ENCODE measurements at places on chromosomes 11 and 22.

GRCh38 chr11:132347156-132348090 is 977.0 kb downstream of the NTM start:
- no peak for DNase-seq

- no peak for DNase-seq
Measured at GRCh38 chr22:43266076-43266475, 77.1 kb downstream of the SCUBE1 start.

GRCh38 chr22:36522662-36523061 is 6.3 kb downstream of the EIF3D start:
- DNase-seq, result no peak

- no peak for DNase-seq
Measured at GRCh38 chr11:112548641-112549040, 288.0 kb upstream of the PLET1 start.

DNA sequence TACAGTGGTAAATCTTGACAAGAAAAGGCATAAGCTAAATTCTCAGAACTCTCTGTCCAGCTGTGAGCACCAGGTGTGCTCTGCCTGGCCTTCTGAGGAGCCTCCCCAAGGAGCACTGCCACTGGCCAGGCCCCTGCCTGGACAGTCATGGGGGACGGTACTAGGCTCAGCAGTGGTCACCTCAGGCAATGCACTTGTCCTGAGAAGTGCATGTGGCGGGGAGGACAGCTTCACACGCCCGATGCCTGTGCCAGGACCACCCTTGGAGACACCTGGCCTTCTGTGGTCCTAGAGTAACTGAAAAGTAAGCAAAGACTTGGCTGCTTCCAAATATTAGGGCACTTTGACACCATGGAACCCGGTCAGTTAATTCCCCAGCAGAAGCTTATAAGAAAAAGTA is 28.6 kb upstream of the SCGB1A1 start:
- DNase-seq, result no peak

GRCh38 chr11:64742087-64742888 is 1.7 kb downstream of the RASGRP2 start:
- peak; percentile 70 for DNase-seq

- DNase-seq, result peak; percentile 59
Measured at GRCh38 chr11:75810637-75811390, 4.2 kb upstream of the UVRAG start.

GRCh38 chr11:1824221-1825038 is 10.4 kb upstream of the SYT8 start:
- DNase-seq, result no peak

DNA sequence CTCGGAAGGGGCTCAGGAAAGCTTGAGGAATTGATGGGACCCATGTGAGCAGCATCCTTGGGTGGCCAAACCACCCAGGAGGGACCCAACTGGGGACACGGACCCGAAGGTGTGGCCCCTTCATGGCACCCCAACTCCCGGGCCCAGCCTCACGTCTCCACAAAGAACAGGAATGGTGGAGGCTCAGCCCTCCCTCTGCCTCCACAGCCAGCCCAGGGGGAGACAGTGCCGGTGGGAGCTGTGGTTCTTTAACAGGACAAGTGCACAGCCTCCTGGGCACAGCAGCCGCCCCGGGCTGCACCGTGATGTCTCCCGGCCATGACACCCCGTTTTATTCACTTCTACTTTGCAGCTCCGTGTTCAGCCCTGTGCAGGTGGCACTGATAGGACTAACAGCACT is 587.2 kb downstream of the BRD1 start:
- no peak for DNase-seq

GRCh38 chr22:36398601-36399471 is 11.1 kb upstream of the MYH9 start:
- no peak for DNase-seq

GRCh38 chr11:86196913-86197312 is 47.6 kb upstream of the EED start:
- DNase-seq, result no peak

DNA sequence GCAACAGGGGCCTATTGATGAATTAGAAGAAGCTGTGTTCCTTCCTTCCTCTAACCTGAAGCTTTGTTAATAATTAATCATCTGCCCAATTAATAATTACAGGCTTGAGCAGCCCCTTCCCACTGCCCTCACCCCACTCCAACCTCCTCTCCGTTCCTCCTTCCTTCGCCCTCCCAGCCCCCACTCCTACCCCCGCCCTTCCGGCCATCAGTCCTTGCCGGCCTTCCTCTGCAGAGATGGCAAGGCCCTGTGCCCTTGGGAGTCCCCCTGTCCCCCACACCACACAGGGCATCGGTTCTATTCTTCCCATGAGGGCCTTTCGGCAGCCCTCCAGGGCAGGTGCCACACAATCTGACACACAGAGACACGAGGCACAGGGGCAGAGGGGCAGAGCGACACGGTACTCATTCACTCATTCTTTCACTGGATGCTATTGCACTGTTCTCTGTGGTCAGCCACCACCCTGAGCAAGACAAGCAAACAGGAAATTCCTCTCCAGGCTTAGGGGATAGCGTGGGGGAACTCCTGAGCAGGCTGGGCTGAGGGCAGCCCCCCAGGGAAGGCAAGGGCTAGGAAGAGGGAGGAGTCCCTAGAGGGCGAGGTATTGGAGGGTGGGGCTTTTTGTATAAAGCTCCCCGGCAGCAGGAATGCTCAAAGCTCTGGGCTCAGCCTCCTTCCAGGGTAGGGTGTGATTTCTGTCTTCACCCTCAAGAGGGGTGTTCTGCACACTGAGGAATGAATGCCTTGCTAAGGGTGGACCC is 14.7 kb downstream of the MGAT3 start:
- peak; percentile 61 for DNase-seq

- DNase-seq, result no peak
Measured at GRCh38 chr22:50238755-50239154, 6.1 kb downstream of the TUBGCP6 start.

- DNase-seq, result no peak
Measured at GRCh38 chr11:3984896-3985295, 109.7 kb upstream of the RRM1 start.

GRCh38 chr11:21411104-21411503 is 741.7 kb downstream of the NELL1 start:
- no peak for DNase-seq

DNA sequence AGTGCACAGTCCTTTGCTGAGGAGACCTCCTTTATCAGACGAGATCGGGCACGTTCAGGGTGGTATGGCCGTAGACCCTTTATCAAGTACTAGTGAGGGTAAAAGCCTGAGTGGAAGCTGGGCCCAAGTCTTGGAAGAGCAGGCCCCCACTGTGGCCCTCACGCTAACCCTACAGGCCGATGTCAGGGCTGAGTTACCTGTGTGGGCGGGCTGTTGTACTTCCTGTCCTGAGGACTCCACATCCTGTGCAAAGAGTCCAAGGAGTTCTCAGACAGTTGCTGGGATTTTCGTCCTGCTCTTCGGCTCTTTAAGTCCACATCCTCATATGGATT is 34.9 kb downstream of the RPL27A start:
- peak; percentile 43 for DNase-seq

GRCh38 chr11:82901922-82902485 is 468 bp downstream of the DDIAS start:
- DNase-seq, result no peak

- DNase-seq, result peak; percentile 54
Measured at GRCh38 chr11:18243783-18244362, 4.6 kb downstream of the SAA2 start.

GRCh38 chr11:61873588-61874376 is 17.6 kb downstream of the FADS3 start:
- DNase-seq, result no peak

DNA sequence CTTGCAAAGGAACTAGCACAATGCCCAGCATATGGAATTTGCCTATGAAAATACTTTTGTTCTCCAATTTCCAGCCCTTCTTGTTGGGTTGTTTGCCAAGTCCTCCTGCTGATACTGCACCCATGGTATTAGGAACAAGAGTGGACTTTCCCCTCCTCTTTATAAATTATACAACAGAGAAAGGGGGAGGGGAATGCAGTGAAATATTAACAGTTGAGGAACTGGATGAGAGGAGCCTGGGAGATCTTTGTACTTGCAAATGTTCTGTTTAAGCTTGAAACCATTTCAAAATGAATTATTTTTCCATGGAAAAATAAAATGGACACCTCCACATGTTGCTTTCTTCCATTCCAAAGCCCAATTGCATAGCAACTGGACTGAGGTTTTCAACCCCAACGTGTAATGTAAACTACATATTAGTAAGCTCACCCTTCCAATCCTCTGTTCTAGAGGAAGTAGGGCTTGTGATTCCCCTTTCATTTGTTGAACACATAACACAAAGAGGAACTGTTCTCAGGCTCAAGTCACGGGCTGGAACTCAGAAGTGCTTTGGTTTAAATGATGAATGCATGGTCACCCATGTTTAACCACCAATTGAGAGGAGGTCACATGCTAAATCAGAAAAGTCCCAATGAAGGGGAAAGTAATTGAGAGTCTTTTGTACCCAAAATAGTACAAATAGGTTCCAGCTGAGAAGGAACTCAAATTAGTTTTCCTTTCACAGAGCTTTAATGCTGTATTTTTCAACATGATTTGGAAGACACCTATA is 66.2 kb upstream of the ZC3H12C start:
- peak; percentile 75 for DNase-seq

GRCh38 chr11:79062814-79063762 is 377.7 kb downstream of the TENM4 start:
- no peak for DNase-seq

- no peak for DNase-seq
Measured at GRCh38 chr11:3962406-3962840, 107.0 kb downstream of the STIM1 start.

DNA sequence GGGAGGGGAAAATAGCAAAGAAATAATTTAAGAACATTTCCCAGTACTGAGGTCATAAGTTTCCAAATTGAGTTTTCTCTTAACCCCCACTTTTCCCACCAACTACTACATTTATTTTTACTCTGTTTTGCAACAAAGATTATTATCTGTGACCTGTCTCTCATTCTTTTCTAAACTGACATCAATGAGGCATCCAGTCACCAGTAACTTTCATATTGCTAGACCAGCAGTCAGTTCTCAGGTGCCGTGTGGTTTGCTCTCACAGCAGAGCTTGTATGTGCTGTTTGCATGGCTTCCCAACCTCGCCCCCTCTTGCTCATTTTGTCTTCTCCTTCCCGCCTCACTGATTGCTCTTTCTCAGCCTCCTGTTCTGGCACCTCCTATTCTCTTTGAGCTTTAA is 1091.3 kb downstream of the TBC1D22A start:
- DNase-seq, result no peak

- DNase-seq, result no peak
Measured at GRCh38 chr22:29596408-29596807, 7.0 kb upstream of the NF2 start.

GRCh38 chr11:67026941-67027340 is 4.0 kb downstream of the SYT12 start:
- no peak for DNase-seq

DNA sequence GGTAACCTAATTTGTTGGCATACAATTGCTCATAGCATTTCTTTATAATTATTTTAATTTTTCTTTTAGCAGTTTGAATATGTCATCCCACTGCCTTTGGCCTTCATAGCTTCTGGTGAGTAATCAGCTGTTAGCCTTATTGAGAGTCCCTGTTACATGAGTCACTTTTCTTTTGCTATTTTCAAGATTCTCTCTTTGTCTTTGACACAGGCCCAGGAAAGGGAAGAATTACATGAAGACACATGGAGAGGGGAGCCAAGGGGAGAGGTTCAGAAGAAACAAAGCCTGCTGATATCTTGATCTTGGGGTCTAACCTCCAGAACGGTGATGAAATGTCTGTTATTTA is 418.2 kb downstream of the METTL15 start:
- no peak for DNase-seq

- no peak for DNase-seq
Measured at GRCh38 chr11:2664376-2664775, 35.4 kb downstream of the KCNQ1OT1 start.

GRCh38 chr11:29627541-29627940 is 389.3 kb downstream of the KCNA4 start:
- no peak for DNase-seq

DNA sequence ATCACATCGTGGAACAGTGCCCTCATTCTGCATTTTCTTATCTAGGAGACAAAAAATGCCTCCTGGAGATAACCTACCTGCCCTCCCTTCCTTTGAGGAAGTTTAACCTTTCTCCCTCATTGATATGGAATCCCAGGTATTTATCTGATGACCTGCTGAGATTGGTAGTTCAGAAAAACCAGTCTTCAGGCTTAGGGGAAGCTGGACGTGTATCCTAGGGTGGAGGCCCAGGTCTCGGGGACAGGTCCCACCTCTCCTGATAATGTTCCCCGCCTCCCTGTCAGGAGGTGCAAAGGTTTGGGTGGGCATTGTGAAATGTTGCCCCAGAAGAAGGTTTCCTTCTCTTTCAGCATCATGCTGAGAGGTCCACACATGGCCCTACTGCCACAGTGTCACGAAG is 186.9 kb upstream of the NAV2 start:
- no peak for DNase-seq

DNA sequence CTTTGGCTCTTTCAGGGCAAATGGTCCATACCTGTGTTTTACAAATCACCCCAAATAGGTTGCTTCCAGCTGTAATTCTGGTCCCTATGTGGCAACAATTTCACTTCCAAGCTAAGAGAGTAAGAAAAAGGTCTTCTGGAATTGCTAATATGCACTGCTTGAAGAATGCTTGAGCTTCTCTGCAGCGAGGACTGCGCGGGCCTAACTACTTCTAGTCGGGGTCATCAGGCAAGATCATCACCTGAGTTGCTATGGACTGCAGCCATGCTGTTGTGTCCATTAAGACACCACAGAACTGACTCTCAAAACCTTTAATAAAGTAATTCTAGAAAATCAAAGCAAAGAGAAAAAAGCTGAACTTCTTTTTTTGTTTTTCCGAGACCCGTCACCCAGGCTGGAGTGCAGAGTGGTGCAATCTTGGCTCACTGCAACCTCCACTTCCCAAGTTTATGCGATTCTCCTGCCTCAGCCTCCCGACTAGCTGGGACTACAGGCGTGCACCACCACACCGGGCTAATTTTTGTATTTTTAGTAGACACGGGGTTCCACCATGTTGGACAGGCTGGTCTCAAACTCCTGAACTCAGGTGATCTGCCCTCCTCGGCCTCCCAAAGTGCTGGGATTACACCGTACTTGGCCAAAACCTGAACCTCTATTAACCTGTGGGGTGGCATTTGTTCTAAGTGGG is 2.2 kb downstream of the JOSD1 start:
- no peak for DNase-seq

- DNase-seq, result no peak
Measured at GRCh38 chr11:113457784-113458183, 17.4 kb downstream of the DRD2 start.

DNA sequence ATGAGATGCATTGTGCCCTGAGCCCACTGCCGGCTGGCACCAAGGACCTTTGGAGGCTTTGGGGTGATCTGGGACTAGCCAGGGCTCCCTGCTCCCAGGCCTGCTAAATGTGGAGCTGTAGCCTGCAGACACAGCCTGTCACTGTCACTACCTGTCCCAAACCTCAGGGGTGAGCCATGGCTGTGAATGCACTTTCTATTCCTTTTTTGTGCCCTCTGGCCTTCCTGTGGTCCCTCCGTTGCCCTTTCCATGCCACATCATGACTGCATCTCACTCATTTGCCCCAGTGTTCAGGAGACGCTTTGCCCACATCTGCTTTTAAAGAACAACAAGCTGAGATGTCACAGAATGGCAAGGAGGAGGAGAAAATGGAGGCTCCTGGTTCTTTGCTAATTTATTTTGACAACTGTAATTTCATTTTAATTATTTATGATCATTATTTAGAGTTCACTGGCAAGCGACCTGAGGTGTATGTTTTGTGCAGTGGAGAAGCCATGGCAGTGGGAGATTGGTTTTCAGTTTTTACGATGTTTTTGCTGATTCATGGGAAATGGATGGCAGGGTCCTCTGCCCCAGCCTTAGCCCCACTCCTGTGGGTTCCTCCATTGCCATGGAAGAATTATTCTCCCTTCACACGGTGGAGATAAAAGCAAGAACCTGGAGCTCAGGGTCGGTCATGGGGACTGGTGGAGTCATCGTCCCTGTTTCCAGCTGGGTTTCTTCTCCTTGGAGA is 69.2 kb downstream of the TSPAN18 start:
- no peak for DNase-seq
